ENCODE measurements at places on chromosomes 2 and 18.

GRCh38 chr2:216285701-216286100, 86.6 kb downstream of the MARCHF4 start:
- no peak overlapping the region for H3K27ac ChIP-seq
- no peak for DNase-seq
- no peaks in the 10 kb centered on the region for H3K27me3 ChIP-seq
- no peak overlapping the region for H3K4me3 ChIP-seq

GRCh38 chr2:119721462-119721861, 38.3 kb upstream of the PTPN4 start:
- H3K4me1 ChIP-seq: peaks cover 4% of the 10 kb centered on the region
- no peak for DNase-seq
- no peaks in the 10 kb centered on the region for H3K36me3 ChIP-seq
- H3K4me3 ChIP-seq: no peak overlapping the region
- H3K27me3 ChIP-seq: peaks cover 11% of the 10 kb centered on the region

DNA sequence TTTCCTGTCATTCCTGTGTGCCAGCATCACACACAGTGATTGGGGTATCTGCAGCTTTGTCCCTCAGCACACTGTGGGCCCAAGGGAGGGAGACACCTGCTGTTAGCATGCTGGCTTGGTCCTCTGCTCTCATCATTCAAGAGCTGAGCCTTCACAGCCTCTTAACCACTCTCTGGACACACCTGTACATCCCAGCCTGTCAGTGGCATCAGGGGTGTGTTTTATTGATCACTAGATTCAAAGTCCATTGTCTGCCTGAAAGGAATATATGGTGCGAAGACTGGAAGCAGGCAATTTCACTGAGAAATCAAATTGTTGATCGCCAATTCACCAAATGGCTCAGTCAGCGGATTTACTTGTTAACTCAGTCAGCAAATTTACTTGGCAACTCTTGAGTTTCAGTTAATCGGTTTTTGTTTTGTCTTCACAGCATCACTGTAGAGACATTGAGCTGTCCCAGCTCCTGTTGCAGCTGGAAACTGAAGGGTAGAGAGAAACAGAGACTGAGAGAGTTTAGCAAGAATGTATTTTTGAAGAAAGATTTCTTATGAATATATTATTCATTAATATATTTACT, 56.3 kb upstream of the TMEM200C start:
- no peak for DNase-seq
- no peaks in the 10 kb centered on the region for H3K36me3 ChIP-seq
- no peak overlapping the region for H3K4me3 ChIP-seq
- H3K4me1 ChIP-seq: no peaks in the 10 kb centered on the region
- no peak overlapping the region for H3K27ac ChIP-seq

DNA sequence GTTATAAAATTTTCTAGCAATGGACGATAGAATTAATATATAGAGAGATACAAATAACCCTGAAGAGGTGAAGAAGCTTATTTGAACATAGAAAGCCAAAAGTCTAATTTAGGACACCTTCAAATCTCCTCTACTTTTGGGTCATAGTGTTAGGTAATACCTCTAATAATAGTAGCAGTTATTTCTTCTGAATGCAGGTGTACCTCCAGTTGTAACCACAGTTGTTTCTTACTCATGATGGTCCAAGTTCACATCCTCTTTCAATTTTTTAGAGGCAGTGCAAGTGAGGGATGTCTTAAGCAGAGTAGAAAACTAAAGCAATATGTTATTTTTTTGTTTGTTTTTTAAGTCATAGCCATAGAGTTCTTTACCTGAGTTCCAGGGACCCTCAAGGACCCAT, 429.5 kb downstream of the CCDC85A start:
- no peak overlapping the region for H3K27ac ChIP-seq
- H3K4me3 ChIP-seq: no peak overlapping the region
- no peaks in the 10 kb centered on the region for H3K27me3 ChIP-seq
- no peaks in the 10 kb centered on the region for H3K4me1 ChIP-seq
- H3K36me3 ChIP-seq: no peaks in the 10 kb centered on the region

GRCh38 chr2:135818937-135819610, 17.9 kb downstream of the LCT start:
- no peaks in the 10 kb centered on the region for H3K36me3 ChIP-seq
- H3K27ac ChIP-seq: no peak overlapping the region
- DNase-seq: no peak
- H3K4me1 ChIP-seq: peaks cover 16% of the 10 kb centered on the region
- no peaks in the 10 kb centered on the region for H3K27me3 ChIP-seq

- no peaks in the 10 kb centered on the region for H3K36me3 ChIP-seq
- no peak for DNase-seq
- H3K27ac ChIP-seq: no peak overlapping the region
- H3K4me1 ChIP-seq: peaks cover 2% of the 10 kb centered on the region
- peak overlapping the region; percentile 15 for H3K4me3 ChIP-seq
Observed at GRCh38 chr2:236903978-236904377, 181.7 kb upstream of the COPS8 start.

DNA sequence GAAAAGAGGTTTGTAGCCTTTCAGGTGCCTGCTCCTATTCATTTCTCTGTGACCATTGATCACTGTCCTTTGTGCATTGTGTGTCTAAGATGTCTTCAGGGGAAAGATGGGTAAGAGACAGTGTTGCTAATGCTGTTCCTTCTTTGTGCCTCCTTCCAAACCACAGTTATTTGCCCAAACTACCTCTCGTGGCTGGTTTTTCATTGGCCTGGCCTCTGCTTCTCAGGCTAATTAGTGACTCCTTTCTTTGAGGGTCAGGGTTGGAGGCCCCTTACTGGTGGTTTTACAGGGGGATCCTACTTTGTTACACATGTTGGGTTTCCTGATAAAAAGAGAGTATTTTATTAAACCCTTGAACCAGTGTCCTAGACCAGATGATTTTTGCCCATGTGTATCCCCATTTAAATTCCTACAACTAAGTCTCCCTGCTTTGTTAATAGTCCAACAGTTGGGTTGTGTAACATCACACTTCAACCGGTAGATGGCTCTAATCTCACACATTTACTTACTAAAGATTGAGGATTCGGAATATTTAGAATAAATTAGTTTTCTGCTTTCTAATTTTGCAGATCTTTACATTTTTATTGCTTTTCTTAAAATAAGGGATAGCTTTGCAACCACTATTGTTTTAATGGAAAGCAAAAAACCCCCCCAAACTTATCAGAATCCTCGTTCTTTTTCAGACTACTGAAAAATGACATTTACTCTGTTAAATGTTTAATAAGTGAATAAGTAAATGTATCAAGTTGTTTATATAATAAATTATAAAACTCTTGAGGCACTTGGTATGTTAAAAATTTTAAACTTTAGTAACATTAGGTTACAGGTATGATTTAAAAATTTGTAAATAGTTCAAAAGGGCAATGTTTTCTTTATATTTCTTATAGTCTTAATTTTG, 2.4 kb downstream of the MARS2 start:
- H3K4me1 ChIP-seq: peaks cover 12% of the 10 kb centered on the region
- H3K27me3 ChIP-seq: no peaks in the 10 kb centered on the region
- no peak overlapping the region for H3K27ac ChIP-seq
- no peaks in the 10 kb centered on the region for H3K36me3 ChIP-seq
- H3K4me3 ChIP-seq: no peak overlapping the region
- peak; percentile 68 for DNase-seq

GRCh38 chr18:76466410-76466991, 28.5 kb downstream of the ZNF516 start:
- peaks cover 8% of the 10 kb centered on the region for H3K36me3 ChIP-seq
- H3K4me1 ChIP-seq: peaks cover 14% of the 10 kb centered on the region
- no peak for DNase-seq
- H3K4me3 ChIP-seq: no peak overlapping the region
- no peaks in the 10 kb centered on the region for H3K27me3 ChIP-seq
